ENCODE measurements at places on chromosomes 3 and 15.

- no peak for DNase-seq
These were observed 6.3 kb upstream of the RAMAC start for GRCh38 chr15:82979726-82980125.

DNA sequence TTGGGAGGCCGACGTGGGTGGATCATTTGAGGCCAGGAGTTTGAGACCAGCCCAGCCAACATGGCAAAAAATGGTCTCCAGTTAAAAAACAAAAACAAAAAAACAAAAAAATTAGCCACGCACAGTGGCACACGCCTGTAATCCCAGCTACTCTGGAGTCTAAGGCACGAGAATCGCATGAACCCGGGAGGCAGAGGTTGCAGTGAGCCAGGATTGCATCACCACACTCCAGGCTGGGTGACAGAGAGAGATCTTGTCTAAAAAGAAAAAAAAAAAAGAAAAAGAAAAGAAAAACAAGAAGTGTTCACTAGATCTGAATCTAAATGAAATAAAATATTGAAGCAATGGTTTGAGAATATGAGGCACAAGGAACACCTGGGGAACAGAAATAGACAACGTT lies 36.7 kb downstream of the SLC9A9 start:
- DNase-seq = no peak

DNA sequence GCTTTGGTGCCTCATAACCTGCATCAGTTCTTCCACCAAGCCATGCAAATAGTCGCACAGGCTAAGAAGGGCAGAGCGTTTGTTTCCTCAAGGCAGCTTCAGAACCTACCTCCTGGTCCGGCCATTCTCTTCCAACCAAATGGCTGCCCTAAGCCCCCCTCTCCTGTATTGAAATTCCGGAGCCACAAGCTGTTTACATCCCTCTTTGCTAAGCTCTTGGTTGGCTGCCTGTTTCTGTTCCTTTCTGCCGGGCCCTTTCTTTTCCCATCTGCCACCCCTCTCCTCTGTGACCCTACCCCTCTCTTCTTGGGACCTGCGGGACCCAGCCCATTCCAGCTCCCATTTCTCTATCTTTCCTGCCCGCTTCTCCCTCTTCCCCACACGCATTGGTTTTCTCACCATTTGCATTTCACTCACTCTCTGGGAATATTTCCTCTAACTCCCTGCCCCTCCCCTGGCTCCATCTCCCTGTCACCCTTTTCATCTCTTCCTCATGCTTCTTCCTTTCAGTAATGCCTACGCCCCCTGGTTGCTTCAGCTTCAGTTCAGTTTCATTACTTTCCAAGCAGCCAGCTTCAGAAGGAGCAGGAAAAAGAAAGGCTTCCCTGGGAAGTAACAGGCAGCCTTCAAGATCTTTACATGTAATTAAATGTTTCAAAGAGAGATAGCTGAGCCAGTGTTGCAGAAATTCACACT lies 113.5 kb downstream of the RAB11A start:
- DNase-seq = no peak

DNA sequence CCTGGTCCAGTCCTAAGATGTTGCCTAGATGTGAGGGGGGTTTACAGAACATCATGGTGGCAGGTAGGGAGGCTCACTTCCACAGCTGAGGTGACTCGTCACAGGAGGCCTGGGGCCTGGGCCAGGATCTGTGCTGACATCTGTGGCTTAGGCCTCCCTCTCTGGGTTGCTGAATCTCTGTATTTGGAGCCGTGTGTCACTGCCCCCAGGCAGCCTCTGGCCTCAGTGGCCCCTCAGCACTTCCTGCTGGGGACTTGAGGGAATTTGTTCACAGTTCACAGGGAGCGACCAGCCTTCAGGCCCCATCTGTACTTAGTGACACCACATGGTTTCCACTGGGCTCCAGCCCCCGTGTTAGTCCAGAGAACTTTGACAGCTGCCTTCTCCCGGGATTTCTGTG lies 41.7 kb upstream of the ADAMTSL3 start:
- DNase-seq = no peak

GRCh38 chr15:57307527-57308169 lies 68.7 kb upstream of the CGNL1 start:
- DNase-seq = no peak

GRCh38 chr3:154095832-154096421 lies 25.3 kb upstream of the ARHGEF26 start:
- DNase-seq = no peak

- no peak for DNase-seq
These were observed 152.0 kb upstream of the PEX5L start for GRCh38 chr3:180188512-180189309.

- DNase-seq = no peak
These were observed 73.9 kb upstream of the NR2E3 start for GRCh38 chr15:71736286-71736947.

DNA sequence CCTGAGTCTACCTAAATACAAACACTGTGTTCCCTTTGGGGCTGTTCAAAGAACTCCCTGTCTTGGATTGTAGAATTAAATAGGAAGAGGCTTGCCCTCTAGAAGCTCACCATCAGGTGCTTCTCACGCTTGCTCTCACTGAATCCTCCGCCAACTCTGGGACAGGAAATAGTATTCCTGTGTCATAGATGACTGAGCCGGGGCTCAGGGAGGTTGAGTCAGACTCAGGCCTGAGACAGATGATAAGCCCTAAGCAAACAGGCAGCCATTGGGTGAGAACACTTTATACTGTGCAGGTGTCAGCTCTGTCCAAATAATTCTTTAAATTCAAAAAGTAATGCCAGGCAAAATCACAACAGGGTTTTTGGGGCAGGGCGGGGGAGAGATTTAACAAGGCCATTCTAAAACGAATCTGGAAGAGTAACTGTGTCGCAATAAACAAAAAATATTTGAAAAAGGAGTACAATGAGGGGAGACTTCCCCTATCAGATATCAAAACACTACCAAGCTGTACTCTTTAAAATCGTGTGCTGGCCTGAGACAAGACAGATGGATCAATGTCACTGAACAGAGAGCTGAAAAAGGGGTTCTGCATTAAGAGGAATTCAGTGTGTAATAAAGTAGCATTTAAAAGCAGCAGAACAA lies 59.0 kb downstream of the EPHB3 start:
- DNase-seq = no peak

GRCh38 chr15:59722476-59722875 lies 33.4 kb upstream of the BNIP2 start:
- no peak for DNase-seq

GRCh38 chr15:38243278-38244055 lies 9.2 kb upstream of the SPRED1 start:
- no peak for DNase-seq

GRCh38 chr3:134477938-134478337 lies 7.8 kb downstream of the ANAPC13 start:
- no peak for DNase-seq

DNA sequence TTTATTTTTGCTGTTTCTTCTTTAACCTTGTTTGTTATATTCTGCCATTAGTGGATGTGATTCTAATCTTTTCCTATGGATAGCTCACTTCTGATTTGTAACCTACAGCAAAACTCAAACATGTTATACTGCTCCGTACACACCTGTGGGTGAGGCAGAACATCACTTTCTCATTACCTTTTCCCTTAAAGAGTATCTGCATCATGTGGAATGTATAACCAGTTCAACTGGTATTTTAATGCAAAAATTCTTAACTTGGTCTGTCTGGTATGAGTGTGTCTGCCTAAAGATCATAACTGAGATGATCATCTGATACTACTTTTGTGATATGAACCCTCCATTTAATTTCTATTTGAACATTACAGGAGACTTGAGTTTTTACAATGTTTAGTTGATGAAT lies 13.0 kb upstream of the UPK1B start:
- no peak for DNase-seq

GRCh38 chr3:119835556-119835955 lies 53.7 kb downstream of the NR1I2 start:
- no peak for DNase-seq

DNA sequence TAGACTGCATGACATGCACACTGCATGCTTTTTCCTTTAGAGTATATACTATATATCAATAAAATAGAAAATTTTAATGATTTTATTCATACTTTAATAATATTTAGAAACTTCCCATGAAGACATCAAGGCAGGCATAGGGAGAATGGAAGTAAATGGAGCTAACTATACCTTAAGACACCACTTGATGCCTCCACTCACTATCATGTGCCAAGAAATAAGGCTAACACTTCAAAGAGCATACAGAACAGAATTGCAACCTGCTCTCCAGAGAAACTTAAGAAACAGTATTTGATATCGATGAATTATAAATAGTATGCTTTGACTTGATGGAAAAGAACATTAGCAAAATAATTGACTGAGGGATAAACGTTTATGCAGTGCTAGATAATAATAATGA lies 192.6 kb upstream of the MBNL1 start:
- no peak for DNase-seq

GRCh38 chr3:25384471-25384870 lies 43.6 kb upstream of the RARB start:
- DNase-seq = no peak

DNA sequence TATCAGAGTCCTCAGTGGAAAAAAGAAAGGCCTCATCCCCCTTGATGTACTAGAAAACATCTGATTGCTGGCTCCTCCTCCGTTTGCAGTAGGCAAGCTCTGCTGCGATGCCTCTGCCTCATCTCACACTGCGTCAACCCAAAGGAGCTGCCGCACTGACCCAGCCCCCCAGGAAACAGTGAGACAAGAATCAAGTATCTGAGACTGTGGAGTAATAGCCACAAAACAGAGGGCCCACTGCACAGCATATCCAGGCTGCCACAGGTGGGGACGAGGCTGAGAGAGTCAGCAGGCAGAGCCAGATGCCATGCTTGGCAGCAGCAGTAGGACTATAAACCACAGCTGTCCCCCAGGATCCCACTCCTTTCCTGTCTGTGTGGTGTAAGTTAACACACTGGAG lies 165.9 kb downstream of the STAC start:
- no peak for DNase-seq

GRCh38 chr15:99387421-99388168 lies 136.3 kb downstream of the LRRC28 start:
- DNase-seq = no peak

- DNase-seq = no peak
These were observed 38.8 kb upstream of the IGSF11 start for GRCh38 chr3:119073258-119074001.

DNA sequence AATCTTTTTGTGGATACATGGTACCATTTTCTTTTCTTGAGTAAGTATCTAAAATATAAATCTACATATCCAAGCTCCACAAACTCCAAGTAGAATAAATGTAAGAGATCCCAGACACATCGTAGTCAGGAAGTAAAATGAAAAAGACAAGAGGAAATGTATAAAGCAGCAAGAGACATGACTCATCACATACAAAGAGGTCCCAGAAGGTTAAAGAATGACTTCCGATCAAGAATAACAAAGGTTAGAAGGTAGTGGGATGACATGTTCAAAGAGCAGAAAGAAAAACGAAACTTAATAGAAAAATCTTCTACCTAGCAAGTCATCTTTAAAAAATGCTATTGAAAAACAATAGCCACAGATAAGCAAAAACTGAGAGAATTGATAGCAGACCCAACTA lies 705.8 kb downstream of the NR2F2 start:
- no peak for DNase-seq

GRCh38 chr3:172132159-172132586 lies 92.8 kb downstream of the FNDC3B start:
- no peak for DNase-seq

DNA sequence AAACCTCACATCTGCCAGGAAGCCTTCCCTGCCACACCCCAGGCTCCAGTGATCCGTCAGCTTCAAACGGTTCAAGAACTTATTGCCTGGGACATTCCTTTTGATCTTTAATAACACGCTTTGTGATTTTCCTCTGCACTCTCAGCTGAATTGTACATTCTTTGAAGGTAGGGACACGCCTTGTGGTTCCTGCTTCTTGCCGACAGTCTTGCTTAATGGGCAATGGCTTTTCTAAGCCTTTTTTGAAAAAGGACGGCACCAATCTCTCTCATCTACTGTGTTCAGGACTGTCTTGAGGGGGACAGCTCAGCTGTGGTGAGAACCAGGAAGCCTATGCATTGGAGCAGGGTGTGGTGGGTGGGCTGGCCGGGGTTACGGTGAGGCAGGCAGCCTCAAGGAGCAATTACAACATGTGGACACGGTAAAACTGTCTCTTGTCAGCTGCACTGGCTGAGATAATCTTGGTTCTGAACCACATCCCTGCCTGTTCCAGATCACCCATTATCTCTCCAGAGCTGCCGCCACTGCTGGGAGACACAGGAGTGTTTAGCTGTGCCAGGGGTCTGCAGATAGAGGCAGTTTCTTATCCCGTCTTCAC lies 46.0 kb upstream of the GLCE start:
- no peak for DNase-seq

GRCh38 chr3:30473374-30474051 lies 132.9 kb upstream of the TGFBR2 start:
- no peak for DNase-seq

GRCh38 chr15:71303977-71304376 lies 188.7 kb downstream of the THSD4 start:
- DNase-seq = no peak
